ENCODE measurements at places on chromosomes 2 and 18.

GRCh38 chr2:86221066-86221684, 21.9 kb downstream of the MRPL35 start:
- peak; percentile 76 for DNase-seq

DNA sequence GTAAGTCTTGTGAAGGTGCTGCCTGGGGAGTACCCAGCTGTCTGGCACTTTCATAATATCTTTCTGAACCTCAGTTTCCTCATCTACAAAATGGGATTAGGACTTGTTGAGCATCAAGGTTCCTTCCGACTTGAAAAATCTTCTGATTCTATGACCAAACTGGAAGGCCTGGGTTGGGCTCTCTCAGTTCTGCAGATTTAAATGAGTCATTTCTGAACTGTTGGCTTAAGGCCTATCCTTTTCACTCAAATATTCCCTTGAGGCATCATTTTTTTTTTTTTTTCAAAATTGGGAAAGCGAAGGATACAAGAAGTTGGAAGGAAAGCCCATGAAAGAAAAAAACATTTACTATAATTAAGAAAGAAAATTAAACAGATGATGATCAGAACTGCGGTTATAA, 40.8 kb upstream of the CYP1B1 start:
- no peak for DNase-seq

- no peak for DNase-seq
Observed at GRCh38 chr2:179243046-179243445, 21.6 kb downstream of the SESTD1 start.

- DNase-seq: no peak
Observed at GRCh38 chr2:149613704-149614103, 26.1 kb upstream of the MMADHC start.
